CD4-positive, alpha-beta T cell treated with Interleukin-15 for 1 hour (primary cell): ENCODE measurements at places on chromosomes 2 and 18.

- no peak for DNase-seq
Measured at GRCh38 chr18:13125191-13125590, 93.4 kb upstream of the LDLRAD4 start.

DNA sequence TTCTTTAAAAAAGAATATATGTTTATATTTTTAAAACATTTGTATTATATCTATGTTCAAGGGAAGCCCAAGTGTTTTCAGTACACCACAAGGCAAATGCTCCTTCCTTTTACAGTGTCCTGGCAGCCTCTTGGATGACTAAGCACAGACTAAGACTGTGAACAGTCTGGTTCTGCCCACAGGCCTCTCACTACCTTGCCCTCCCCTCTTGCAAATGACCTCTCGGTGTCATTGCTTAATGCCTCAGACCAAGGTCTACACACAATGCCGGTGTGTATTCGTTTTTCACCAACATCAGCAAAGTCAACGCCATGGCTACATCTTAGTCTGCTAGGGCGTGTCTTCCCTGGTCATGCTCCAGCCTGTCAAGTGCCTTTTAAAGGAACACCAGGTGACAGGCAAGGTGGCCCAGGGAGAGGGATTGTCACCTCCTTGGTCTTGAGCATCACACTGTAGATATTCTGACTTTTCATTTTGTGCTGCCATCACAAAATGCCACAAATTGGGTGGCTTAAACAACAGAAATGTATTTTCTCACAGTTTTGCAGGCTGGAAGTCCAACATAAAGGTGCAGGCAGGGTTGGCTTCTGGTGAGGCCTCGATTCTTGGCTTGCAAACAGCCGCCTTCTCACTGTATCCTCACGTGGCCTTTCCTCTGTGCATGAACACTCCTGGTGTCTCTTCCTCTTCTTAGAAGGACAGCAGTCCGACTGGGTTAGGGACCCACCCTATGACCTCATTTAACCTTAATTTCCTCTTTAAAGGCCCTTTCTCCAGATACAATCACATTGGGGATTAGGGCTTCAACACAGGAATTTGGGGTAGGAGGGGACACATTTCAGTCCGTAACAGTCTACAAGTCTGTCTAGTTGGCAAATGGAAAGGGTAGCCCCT, 266.5 kb downstream of the KLHL29 start:
- no peak for DNase-seq

DNA sequence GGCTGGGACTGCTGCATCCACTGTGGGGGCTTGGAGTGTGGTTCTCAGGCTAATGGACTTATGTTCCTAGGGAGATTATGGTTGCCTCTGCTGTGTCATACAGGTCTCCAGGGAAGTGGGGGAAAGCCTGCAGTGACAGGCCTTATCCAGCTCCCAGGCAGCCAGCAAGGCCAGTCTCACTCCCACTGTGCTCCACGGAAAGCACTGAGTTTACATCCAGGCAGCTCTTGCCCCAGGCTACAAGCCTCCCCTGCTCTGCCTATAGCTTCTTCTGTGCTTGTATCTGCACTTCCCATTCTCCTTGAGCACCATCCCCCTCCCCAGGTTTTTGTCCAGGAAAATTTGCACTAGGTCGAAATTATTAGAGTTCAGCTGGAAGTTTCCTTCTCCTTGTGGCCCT, 231.9 kb downstream of the ZRANB3 start:
- DNase-seq: no peak

- DNase-seq: no peak
Measured at GRCh38 chr18:2212598-2213205, 358.6 kb downstream of the METTL4 start.

DNA sequence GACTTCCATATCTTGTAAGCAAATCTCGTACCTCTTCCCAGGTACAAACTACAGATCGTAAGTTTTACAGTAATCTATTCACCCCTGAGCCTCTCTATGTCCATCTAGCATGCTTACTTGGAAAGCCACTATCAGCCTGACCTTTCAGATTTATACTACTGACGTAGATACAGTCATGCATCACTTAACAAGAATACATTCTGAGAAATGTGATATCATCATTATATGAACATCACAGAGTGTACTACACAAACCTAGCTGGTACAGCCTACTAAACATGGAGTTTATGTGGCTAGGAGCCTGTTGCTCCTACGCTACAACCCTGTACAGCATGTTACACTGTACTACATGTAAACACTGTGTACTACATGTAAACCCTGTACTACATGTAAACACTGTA, 293.2 kb upstream of the ZNF804A start:
- DNase-seq: no peak

DNA sequence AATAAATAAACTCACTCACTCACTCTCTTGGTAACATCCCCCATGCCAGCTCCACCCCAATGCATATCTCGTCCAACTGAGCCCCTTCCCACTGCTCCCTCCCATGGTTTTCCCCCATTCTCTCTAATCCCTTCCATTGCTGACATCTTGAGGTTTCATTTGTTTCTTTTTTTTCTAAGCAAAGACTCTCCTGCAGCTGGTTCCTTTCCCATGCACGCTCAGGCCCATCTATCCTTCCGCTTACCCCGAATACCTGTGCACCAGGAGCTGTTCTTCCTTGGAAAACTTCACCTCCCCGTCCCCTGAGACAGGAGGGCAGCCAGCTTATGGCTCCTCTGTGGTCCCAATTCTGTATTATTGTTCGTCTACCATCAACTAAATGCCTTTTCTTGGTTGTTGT, 41.7 kb upstream of the IGFBP2 start:
- DNase-seq: no peak

DNA sequence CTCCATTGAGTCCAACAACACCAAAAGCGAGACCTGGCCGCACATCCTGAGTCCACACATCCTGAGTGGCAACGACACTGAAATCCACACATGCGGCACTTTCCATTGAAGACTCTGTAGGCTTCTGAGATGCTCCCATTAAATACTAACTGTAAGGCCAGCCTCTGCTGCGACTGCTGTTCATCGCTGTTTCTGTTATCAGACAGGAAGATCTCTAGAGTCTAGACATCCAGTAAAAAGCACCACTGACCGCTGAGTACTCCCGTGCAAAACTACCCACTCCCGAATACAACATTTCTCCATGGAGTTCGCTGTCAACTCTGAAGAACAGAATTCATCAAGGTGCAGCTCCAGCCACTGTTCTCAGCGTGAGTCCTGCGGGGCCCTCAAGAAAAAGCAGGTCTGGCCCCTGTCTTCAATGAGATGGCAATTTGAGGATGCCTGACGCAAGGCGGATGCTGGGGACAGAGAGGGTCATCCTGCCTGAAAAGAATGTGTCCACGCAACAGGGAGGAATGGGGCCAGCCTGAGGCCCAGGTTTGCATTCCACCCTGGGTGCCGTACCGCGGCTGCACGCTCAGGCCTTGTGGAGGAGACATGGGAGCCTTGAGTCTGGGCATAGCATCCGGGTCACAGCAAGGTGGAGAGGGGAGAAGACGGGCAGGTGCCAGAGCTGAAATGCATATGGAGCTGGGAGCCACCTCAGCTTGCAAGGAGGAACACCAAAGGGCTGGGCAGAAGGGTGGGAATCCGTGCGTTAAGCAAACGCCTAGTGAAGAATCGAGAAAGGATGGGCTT, 61.9 kb downstream of the ZNF516 start:
- DNase-seq: no peak

GRCh38 chr18:49880661-49881060, 67.3 kb upstream of the ACAA2 start:
- DNase-seq: no peak

DNA sequence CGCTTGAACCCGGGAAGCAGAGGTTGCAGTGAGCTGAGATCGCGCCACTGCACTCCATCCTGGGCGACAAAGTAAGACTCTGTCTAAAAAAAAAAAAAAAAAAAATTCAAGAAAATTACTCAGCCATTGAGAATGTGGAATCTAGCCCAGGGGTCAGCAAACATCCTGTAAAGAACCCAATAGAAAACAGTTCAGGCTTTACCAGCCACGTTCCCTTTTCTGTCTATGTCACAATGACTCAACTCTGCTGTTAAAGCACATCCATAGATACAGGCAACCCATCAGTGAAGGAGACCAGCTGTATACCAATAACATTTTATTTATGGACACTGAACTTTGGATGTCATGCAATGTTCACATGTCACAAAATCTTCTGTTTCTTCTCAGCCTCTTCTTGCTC, 435.6 kb upstream of the GYPC start:
- DNase-seq: no peak

DNA sequence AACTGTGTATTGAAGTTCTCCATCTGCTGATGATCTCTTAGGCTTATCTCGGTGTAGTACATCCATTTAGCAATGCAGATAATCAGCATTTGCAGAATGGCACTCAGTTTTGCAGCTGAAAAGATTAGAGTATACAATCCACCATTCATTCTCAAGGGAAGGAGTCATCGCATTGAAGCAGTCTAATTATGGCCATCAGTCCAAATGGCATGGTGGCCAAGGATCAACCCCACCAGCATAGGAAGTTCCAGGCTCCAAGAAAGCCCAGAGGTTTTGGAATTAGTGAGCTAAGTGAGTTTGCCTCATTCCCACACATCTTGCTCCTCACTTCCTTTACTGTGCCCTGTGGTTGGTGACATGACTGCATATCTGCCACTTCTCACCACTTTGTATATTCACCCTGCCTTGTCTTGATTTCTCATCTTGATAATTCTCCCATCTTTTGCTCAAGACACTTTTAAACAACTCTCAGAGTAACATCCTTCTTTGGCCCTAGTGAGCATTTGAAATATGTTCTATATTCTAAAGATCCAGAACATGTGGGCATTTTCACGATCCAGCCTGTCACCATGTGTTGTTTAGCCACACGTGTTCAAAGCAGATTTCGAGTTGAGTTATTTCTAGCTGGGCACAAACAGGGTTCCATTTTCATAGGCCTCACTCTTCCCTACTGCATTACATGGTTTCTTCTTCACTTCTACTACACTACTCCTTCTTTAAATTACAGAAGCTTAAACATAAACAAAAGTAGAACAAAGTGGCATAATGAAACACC, 1119.8 kb downstream of the TSN start:
- no peak for DNase-seq

DNA sequence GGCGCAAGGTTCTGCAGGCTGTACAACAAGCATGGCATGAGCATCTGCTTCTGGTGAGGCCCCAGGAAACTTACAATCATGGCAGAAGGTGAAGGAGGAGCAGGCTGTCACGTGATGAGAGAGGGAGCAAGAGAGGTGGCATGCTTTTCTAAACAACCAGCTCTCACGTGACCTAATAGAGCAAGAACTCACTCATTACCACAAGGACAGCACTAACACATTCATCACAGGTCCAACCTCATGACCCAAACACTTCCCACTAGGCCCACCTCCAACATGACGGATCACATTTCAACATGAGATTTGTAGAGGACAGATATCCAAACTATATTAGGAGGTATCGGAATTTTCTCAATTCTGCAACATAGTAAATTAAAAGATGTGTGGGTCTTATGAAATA, 108.8 kb upstream of the DLX2 start:
- DNase-seq: no peak

DNA sequence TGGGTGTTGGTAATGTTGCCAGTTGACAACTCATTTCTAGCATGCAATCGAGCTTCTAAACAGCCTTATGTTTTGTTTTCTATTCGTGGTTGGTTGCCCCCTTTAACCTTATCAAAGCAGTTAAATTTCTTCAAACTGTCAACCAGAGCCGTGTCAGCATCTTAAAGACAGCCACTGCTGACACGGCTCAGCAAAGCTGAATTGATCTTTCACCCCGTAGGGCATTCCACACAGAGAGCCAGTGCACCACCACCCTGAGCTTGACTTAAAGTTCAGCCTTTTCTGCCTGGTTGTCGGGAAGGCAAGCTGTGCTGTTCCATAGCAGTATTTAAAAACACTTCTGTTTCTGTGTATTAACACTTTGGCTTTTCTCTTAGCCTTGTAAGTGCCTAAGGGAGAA, 355.0 kb upstream of the CHST9 start:
- DNase-seq: no peak

DNA sequence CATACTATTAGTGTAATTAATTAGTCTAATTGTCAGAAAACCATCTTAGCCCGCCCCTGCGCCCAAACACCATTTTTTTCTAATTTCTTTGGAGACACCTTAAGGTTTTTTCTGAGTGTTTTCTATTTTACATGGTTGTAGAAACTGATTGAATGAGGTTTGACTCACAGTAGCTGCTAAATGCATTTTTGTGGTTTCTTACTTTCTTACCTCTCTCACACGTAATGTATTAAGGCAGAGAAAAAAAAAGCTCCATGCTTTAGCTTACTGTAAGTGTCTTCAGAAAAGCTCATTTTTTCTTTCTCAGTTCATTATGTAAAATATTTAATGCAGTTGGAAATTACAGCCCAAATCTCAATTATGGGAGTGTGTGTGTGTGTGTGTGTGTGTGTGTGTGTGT, 548.5 kb upstream of the LRRTM4 start:
- no peak for DNase-seq
